Frontal cortex (tissue), 4 donors: ENCODE measurements at places on chromosomes 16 and 17.

- DNase-seq = no peak
These were observed 190.7 kb upstream of the DYNLRB2 start for GRCh38 chr16:80350061-80350460.

GRCh38 chr16:49096176-49096945 is 185.3 kb downstream of the CBLN1 start:
- no peak for DNase-seq

GRCh38 chr17:37024181-37024637 is 75.5 kb downstream of the AATF start:
- no peak for DNase-seq

DNA sequence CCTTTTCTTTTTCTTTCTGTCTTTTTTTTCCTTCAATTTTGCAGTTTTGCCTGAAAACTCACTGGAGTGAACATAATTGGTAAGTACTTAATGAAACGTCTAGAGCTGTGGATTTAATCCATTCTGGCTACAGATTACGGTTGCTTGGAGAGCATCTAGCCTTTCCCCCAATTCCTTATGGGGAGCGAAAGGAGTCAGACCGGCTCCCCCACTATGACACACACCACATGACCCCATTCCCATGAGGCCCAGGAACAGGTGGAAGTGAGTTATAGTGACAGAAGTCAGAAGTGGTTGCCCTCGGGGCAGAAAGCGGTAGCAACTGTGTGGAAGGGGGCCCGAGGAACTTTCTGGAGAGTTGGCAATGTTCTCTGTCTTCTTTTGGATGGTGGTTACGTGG is 41.2 kb downstream of the EMP2 start:
- no peak for DNase-seq

DNA sequence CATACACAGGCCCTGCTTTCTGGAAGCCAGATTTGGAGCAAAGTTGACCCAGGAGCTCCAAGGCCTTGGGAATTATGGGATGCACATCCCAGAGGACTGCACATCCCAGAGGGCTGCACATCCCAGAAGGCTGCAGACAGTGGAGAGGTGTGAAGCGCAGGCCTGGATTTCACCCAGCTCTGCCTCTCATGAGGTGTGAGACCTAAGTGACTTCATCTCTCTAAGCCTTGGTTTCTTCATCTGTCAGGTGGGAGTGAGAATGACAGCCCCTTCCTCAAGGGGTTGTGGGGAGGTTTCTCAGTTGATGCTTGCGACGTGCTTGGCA is 102.3 kb downstream of the GSG1L start:
- no peak for DNase-seq

DNA sequence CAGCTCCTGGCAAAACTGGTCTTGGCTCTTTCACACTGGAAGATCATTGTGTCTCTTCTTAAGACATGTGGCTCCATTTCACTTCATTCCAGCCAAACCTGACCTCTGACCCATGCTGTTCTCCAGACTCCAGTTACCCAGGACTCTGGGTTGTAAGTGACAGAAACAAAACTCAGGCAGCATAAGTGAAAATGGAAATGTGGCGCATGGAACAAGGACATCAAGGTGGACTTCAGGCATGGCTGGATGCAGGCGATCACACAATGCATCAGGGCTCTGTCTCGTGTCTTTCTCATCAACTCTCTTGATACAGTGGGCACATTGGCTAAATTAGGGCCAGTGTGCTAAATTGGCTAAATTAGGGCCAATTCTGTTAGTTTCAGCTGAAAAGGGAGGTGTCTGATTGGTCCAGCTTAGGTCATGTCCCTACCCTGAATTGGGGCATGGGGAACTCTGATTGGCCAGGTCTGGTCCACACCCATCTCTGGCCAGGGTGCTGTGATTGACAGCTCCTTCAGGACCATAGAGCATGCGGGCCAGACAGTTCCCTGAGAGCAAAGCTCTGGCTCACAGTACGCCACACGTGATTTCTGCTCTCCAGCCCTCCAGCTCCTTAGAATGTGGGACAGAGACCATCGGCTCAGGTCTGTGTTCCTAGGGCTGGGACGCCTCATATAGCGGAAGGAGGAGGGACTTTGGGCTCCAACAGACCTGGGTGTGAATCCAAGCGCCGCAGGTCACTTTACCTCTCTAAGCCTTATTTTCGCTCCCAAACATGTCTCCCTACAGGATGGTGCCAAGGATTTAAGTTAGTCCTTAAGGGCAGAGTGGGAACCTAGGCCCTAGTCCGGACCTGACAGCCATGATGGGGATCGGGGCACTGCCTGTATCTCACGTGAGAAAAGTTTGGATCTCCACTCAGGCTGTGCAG is 17.5 kb downstream of the SOCS1 start:
- no peak for DNase-seq

GRCh38 chr16:67356396-67356795 is 29.8 kb downstream of the LRRC36 start:
- no peak for DNase-seq

GRCh38 chr17:76784926-76785325 is 47.0 kb downstream of the MFSD11 start:
- DNase-seq = no peak

GRCh38 chr17:1212946-1213345 is 33.2 kb upstream of the ABR start:
- no peak for DNase-seq

GRCh38 chr17:51907041-51907440 is 251.5 kb downstream of the CA10 start:
- no peak for DNase-seq

DNA sequence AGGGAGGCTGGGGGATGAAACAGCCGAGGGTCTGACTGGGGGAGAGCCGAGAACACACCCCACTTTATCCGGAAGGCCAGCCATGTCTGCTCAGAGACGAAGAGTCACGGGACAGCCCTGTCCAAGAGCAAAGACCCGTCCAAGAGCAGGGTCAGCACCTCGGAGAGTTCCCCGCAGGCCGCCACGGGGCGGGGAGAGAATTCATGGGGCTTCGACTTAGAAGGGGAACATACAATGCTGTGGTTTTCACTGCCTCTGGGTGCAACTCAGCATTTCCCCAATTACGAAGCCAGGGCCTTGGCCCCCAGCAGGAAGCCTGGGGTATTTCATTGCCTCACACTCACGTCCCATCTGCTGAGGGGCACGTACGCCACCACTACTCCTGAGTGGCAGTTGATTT is 59.3 kb downstream of the JPH3 start:
- DNase-seq = no peak

DNA sequence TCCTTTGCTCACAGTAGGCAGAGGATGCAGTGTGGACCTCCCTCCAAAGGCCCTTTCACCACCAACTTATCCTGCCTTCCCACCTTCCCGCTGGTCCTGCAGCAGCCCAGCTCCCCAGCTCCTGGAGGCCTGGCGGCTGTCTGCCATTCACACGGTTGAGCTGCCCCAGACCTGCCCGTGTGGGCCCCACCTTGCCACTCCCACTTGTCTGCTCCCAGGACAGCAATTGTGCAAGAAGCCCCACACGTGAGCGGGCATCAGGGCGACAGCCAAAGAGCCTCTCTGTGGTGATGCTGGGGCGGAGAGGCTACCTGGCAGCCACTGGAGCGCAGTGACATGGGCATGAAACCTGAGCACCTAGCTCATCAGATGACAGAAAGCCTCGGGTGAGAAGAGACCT is 248.6 kb upstream of the MAF start:
- DNase-seq = no peak

DNA sequence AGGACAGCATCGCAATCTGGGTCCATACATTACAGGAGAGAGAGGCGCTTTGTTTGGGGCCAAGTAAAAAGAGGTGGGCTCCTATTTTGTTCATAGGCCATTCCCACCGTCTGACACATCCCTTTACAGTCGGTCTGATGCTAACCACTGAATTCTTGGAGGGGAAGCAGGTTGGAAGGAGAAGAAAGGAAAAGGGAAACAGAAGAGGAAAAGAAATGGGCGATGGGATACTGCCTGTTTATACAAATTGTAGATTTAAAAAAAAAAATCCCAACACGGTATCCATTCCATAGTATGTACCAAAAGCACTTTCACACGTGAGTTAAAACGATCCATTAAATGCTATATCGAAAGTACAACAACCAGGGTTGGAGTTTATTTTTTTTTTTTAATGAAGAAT is 4.0 kb upstream of the ZFHX3 start:
- DNase-seq = no peak

- no peak for DNase-seq
These were observed 59.0 kb upstream of the TBX2 start for GRCh38 chr17:61340431-61341209.

DNA sequence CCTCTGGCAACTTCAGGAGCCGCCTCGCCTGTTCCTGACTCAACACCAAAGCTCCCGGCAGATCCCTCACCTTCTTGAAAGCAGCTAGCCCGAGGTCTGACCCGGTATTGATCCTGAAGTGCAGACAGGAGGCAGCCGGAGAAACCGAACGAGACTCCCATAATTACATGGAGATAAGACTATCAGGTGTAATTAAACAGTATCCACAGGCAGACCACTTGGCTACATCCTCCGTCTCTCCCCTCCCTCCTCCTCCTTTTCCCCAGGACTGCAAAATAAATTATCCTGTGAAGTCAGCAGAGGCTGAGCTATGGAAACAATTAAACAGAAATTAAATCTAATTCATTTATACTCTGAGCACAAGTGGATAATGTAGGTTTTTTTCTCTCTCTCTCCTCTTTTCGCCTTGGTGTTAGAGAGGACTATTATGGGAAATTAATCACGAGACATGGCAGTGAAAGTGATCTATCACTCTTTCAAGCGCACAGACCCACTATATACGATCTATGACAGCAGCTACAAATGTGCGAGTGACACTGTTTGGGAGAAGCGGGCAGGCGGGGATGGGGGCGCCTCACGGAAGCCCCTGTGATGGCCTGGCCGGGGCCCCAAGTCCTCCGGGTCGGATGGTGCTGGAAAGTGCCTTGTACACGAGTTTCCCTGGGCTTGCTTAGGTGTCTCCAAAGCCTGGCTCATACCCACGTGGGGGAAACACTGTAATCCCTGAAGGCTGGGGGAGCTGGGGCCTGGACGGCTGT is 92.8 kb downstream of the RBFOX3 start:
- no peak for DNase-seq

- DNase-seq = no peak
These were observed 102.8 kb upstream of the SEC14L1 start for GRCh38 chr17:77037943-77038342.

- no peak for DNase-seq
These were observed 12.3 kb downstream of the SDR42E2 start for GRCh38 chr16:22174642-22175041.

DNA sequence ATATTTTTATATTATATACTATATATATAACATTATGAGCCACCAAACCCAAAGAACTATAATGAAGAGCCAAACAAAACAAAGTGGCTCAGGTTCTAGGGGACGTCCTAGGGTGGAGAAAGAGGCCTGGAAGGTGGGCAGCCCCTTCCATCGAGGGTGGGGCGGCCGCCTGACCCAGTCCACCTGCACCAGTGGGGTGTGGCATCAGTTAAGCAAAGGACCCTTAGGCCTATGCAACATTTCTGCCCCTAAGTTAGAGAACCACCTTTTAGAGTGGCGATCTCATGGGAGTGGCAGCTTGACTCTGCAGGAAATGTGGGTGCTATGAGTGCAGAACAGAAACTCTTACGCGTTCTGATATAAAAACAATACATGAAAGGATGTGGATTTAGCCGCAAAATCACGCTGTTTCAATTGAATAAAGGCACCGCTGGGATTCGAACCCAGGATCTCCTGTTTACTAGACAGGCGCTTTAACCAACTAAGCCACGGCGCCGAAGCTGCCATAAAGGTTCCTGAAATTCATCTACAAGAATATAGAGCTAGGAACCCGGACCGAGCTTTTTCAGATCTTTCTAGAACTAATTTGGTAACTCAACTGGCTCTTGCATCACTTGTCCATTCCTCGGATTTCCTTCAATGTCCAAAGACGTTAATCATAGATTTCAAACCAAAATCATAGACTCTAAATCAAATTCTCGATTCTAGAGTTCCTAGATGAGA is 15.6 kb upstream of the AURKB start:
- DNase-seq = no peak

GRCh38 chr16:57277586-57277985 is 6.9 kb downstream of the PLLP start:
- DNase-seq = no peak

DNA sequence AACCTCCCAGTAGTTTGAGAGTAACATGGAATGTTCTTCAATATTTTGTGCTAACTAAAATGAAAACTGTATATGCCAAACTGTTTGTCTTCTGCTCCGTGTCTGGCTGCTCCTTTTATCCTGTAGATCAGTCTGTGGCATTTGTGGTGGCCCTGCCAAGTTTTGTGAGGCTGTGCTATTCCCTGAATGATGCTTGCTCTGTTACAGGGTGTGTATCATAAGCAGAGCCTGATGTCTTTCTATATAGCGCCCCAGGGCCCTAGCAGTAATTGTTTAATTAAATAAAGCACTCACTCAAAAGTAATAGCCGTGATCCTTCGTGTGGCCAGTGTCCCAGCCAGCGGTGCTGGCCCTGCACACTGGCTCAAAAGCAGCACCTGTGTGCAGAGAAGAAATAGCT is 27.8 kb upstream of the NAT9 start:
- no peak for DNase-seq

GRCh38 chr16:58536278-58536677 is 21.0 kb downstream of the SETD6 start:
- DNase-seq = no peak

DNA sequence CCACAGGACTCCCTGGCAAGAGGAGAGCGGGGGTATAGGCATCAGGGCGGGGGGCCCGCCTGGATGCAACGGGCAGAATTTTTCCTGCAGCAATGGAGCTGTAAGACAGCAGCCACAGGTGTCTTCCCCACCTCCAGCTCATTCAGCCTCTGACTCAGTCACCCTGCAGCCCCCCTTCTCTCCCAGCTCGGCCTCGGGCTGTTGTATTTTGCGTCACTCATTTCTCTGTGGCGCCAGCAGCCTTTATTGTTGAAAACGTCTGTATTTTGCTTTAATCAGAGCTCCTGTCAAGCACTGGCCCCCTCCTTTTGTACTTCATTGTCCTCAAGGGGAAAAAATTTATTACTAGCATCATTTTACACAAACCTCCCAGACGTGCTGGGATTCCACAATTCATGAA is 117.7 kb downstream of the WSCD1 start:
- no peak for DNase-seq

DNA sequence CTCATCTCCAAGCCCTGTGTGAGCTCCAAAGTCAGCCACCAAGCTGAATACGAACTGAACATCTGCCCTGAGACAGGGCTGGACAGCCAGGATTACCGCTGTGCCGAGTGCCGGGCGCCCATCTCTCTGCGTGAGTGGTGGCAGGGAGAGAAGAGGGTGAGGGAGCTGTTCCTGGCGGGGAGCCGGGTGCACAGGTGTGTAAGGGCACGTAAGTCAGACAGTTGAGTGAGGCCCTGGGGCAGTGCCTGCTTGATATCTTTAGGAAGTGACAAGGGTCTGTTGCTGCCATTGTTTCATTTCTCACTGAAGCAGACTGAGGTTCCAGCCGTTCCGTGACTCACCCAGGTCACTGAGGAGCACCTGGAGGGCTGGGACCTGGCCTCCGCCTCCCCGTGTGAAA is 12.4 kb downstream of the DEF8 start:
- no peak for DNase-seq

DNA sequence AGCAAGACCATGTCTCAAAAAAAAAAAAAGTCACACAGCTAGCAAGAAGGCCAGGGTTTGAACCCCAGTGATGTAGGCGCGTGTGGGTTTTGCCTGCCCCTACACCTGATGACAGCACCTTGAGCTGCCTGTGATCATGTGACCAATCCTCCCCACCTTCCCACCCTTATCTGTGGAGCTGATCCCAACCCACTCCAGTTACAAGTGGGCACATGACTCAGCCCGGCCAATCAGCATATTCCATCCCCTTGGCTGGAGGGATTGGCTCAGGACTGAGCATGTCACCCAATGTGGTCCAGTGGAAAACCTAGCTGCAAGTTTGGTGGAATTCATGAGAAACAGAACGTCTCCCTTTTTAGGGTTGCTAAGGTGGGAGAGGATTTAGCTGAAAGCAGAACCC is 6.6 kb downstream of the TMEM114 start:
- DNase-seq = no peak
